Astrocyte (in vitro differentiated cells and primary cell): ENCODE measurements at places on chromosomes 6 and 20. TPM values are rescaled to one million over a fixed set of nuclear protein-coding genes. Genes with fewer than 3 reads are reported as not detected.

The WFDC10B gene
- total RNA-seq = not detected in 2 replicates

The MUC22 gene
- 0.05 TPM in 1 of 2 replicates, not detected in the other for total RNA-seq

The SPATS1 gene
- not detected in 2 replicates for total RNA-seq

The FOXA2 gene
- total RNA-seq = not detected in 2 replicates

GRCh38 chr6:46013639-46014038 is 2.0 kb downstream of the CLIC5 start:
- no peak for DNase-seq

DNA sequence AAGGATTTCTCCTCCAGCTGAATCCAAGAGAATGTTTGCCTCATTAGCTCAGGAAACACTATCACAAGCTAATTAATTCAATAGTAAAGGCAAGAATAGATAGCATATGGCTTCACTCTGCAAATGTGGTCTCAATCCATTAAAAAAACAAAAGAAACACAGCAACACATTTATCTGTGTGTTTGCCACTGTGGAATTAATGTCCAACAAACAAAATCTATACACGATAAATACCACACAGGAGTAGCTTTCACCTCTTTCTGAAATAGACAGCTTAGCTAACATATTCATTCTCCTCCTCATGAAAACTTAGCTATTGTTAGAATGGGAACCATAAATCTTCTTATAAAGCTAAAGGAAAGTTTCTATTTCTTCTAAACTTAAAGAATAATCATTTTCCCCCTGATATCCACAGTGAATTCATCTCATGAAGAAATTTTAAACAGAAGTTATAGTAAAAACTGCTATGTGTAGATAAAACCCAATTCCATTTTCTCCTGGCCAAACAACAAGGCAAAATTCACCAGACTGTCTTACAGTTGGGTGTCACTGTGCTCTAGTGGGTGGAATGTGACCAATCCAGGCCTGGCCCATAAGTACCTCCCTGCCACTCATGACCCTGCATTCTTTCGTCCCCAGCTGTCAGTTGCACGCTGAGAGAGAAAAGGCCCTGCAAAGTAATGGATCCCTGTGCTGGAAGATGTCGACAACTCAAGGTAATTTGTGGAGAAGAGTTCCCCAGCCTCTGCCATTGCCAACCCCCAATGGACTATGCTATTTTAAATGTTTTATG is 92.9 kb upstream of the NRSN1 start:
- no peak for DNase-seq

- DNase-seq = no peak
Observed at GRCh38 chr6:31723245-31723979, at the start of gene MPIG6B. TSS of gene MPIG6B (plus strand) at chr6:31723373. CDS start at chr6:31723384, 11 bp downstream.

DNA sequence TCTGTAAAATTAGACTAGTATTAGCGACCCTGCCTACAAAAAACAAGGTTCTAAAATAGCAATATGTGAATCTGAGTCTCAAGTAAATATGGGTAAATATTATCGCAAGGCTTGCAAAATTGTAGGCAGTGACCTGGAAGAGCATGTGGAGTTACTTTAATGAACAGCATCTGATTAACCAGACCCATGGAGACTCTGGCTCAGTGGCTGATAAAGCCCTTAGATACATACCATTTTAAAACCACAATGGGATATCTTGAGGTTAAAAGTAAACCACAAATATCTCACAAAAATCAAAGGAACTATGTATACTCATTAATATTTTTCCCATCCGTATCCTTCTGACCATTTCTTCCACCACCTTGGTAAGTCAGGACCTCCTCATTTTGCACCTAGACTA is 187.0 kb downstream of the MTFR2 start:
- peak; percentile 93 for DNase-seq

DNA sequence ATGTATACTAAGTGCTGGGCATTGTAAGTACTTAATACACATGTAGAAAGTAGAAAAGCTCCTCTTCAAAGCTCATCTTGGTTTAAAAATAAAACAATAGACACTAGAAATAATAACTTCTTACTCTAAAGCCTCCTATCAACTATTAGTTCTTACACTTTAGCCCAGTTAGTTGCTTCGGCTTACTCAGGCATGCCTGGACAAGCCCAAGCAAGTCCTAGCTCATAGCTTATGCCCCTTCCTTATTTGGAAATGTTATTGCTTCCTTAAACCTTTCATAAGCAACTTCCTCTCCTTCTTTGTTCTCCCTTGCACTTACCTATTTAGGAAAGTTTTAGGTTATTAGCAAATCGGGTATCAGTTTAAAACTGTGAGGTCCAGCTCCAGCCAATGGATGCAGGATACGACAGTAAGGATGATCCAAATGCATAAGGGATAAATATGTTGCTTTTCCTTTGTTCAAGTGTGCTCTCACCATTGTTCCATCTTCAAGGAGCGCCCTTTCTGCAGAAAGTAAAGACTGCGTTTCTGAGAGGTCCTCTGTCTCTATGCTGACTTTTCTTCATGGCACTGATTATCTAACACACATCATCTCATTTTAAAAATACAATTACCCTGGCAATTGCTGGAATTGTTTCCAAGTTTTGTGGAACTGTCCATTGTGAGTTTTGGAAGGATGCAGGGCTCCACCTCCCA is 12.3 kb downstream of the TMEM30A start:
- DNase-seq = peak; percentile 75

GRCh38 chr6:88983532-88983931 is 20.1 kb upstream of the RNGTT start:
- DNase-seq = peak; percentile 8

DNA sequence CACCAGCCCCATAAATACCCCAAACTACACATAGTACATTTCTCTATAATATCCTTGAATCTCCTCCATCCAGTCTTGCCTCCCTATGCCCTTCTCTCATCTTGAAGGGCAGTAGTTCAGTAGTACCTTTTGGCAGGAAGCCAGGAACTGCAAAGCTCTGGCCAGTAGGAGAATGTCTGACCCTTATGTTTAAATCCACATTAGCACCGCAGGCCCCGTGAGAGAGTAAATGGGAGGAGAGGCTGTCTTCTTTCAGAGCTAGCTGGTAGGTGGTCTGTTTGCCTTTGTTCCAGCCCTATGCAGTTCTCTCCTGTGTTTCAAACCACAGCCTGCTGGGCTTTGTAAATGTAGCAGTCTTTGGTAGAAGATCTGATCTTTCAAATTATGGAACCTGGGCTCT is 690.7 kb downstream of the DOK5 start:
- no peak for DNase-seq

- no peak for DNase-seq
Observed at GRCh38 chr20:13098720-13099355, 90.1 kb downstream of the SPTLC3 start.

DNA sequence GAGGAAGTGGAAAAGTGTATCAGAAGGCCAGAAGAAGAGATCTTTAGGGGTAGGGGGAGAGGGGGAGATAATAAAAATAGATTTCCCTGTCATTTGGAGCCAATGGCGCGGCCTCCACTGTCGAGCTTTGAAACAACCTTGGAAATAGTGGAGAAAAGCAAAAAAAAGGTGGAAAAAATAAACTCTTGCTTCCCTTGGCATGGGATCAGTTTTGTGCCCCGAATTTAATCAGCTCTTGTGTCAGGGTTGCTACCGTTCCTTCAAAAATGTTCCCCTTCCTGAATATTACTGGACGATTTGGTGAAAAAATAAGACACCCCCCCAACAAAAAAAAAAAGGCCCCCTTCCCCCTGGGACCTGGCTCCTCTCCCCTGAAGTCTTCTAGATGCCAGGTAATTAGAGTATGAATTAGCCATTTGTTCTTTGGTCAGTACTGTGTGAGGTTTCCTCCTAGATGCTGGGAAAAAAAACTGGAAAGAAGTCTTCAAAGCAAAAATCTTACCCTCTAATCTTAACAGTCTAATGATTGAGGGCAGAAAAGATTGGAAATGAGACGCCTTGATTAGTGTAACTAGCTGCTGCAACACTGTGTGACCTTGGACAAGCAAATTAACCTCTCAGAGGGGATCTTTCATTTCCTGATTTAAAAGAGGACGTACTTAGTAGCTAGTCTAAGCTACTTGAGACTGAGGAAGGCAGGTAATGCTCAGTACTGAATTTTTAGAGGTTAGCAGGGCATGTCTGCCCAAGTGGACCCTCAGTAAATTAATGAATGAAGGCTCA is 872 bp upstream of the RBM39 start:
- DNase-seq = no peak

DNA sequence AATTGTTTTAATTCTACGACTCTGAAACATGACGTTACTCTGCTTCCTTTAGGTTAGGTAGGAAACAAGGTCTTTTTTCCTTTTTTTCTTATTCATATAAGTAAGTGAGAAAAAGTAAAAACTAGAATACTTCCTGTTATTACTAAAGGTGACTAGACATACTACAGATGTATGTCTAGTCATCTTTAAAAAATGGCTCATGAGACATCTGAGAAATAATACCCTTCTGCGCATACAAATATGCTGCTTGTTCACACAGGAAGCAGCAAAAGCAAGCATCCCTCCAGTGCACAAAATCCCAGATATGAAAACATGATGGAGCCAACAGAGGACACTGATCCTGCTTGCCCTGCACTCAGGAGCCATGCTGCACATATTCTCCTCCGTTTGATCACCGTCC is 699.1 kb downstream of the EPM2A start:
- no peak for DNase-seq

- DNase-seq = no peak
Observed at GRCh38 chr6:20400456-20401204, 1.0 kb upstream of the E2F3 start.

- no peak for DNase-seq
Observed at GRCh38 chr20:19423900-19424620, 211.6 kb downstream of the SLC24A3 start.

- DNase-seq = no peak
Observed at GRCh38 chr6:53584726-53585125, 39.8 kb upstream of the GCLC start.

GRCh38 chr20:35284992-35285805 is 627 bp upstream of the EIF6 start:
- no peak for DNase-seq
